AG09319 (cell line): ENCODE measurements at places on chromosomes 5 and 9.

DNA sequence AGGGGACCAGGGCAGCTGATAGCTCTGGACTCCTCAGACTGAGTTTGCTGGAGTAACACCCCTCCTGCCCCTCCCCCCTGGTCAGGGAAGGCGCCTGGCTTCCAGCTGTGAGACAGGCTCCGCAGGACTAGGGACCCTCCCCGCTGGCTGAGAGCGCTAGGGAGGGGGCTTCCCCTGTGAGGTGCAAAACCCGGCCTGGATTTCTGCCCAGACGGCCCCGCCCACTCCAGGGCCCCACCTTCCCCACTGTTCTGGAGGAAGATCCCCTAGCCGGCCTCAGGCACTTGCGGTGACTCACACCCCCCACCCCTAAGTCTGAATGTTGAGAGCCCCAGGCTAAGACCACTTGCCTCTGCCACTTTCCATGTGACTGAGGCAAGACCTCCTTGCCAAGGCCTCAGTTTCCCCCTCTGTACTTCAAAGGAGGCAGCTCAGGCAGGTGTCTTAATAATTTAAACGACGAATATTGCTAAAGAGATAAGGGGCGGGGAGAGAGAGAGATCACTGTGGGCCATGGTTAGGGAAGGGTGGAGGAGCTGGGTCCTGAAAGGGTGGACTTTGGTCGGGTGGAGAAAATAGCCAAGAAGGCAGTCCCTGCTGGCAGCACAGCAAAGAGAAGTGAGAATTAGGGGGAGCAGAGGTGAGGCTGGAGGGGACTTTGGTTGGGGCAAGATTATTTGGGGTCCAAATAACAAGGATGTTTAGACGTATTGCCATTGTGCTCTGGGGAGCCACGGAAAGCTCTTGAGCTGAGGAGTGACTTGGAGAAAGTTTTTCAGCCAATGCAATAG, 1.0 kb upstream of the DAB2IP start:
- DNase-seq, result no peak

GRCh38 chr9:3809724-3810123, 283.9 kb upstream of the RFX3 start:
- DNase-seq, result no peak

- no peak for DNase-seq
Measured at GRCh38 chr5:106699198-106699597, 971.5 kb downstream of the EFNA5 start.

DNA sequence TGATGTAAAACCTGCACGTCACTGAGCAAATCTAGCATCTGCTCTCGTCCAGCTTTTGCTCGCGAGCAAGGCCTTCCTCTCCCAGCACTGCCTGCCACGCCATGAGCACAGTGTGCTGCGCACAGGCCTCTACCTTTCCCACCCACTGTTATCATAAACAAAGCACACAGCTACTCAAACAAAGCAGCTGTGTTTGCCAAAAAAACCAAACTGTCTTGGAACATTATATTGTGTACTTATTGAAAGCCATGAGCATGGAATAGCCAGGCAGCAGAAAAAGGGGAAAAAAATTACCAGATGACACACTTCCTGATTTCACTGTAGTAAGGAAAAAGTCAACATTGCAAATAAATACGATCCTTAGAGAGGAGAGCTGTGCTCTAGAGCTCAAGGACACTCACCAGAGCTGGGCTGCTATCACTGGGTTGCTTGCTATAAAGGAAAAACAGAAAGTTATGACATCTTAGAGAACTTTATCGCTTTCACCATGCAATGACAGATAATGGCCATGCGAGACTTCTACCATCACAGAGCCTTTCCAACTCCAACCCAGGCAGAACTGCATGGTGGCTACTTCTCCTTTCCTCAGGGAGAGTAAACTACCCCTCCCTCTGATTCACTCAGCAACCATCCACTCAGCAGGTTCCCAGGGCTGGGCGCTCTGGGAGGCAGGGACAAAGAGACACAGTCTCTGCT, 69.6 kb downstream of the EPB41L4B start:
- DNase-seq, result no peak

DNA sequence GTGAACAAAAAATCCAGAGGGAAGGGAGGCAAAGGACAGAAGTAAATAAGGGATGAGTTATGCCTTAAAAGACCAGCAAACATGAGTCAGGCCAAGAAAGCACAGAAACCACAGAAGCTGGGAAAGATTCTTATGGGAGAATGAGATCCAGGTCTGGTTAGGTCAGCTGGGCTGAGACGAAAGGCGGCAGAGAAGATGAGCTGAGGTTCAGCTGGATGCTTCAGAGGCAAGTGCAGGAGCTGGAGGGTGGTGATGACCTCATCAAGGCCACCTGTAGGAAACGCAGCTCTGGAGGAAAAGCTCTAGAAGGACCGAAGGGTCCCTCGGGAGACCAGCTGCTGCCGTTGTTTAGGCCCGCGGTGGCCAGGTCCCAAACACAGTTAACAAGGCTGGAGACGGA, 152.0 kb downstream of the MYO10 start:
- DNase-seq, result no peak

DNA sequence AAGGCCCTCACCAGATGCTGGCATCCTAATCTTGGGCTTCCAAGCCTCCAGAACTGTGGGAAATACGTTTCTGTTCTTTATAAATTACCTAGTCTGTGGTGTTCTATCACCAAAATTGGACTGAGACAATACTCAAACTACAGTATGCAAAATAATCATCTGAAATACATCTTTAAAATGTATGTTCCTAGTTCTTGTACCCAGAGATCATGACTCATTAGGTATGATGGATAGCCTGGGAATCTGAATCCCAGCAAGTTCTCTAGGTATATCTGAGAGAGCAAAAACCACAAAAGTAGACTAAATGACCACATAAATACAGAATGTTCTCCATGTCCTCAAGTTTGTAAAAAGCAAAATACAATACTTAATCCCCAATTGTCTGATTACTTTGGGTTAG, 166.3 kb downstream of the YIPF5 start:
- DNase-seq, result no peak

DNA sequence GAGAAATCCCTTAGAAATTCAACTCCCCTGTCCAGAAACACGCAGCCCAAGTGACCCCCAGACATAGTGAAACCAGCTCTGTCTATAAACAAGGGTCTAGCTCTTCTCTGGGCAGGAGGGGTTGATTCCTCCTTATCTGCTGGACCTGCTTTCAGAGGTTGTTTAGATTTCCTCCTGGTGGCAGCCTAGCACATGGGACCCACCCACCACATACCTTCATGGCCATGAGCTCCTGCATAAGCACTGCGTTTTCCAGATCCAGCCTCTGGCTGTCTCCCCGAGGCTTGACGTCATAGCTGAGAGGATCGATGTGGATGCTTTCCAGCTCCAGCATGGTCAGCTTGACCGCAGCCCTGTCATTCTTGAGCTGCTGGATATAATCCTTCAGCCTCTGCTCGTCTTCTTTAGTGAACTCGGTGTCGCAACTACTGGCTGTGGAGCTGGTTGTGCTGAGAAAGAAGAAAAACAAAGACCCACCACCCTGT, 77.0 kb downstream of the DCP2 start:
- DNase-seq, result no peak

GRCh38 chr5:43140286-43140685, 19.6 kb downstream of the ZNF131 start:
- no peak for DNase-seq

DNA sequence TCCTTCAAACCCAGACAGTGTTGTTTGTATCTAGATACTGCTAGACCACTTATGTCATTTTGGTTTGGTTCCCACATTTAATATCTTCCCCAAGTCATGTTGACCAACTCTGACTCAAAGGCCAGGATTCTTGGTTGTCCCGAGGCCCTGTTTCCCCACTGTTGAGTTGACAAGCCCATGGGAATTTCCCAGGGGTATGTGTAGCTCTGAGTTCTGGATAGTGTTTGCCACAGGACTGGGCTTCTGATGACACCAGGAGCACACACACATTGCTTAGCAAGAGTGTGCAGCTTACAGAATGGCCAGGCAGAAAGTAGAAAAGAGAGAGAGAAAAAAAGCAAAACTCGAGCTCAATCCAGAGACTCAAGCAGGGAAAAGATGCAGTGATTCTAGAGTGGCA, 214.4 kb downstream of the NXNL2 start:
- no peak for DNase-seq

DNA sequence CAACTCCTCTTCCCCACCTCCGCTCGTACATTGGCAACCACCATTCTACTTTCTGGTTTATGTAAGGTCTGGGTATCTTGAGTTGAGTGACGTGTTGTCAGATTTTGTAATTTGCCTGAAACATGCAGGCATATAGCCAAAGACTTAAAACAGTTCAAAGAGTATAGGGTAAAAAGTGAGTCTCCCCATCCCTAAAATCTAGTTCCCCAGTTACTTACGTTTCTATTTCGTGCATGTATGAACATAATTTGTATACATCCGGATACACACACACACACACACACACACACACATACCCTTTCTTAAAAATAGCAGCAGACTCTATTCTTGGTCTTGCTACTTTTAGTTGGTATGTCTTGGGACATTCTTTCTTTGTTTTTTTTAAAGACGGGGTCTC, 915 bp downstream of the HSDL2 start:
- DNase-seq, result no peak

- no peak for DNase-seq
Measured at GRCh38 chr5:16855485-16855884, 80.6 kb downstream of the MYO10 start.

DNA sequence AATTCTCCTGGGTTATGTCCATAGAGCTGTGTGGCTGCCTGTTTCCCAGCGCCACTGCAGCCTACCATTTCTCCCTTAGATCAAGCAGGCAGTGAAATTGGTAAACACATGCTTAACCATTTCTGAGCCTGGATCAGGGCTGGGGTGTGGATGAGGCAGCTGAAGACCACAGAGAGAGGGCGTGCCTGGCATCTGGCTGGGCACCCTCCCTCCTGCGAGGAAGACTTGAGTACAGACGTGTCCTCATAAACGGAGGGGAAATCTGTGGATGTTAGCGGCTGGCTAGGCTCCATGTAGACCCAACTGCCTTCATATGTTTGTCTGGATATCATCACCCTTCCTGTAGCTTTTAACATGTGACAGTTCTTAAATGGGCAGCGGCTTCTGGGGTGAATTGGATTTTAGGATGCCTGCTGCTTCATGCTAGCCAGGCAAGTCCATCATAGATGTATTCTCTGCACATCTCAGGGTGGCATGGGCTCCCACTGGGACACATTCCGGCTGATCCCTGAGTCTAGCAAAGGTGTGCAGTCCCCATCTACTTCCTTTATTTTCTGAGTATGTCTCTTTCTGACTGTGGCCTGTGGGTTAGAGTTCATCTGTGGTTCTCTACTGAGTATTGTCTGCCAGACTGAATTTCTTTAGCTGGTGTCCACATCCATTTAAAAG, 11.0 kb downstream of the RGS3 start:
- no peak for DNase-seq

- DNase-seq, result no peak
Measured at GRCh38 chr9:107093365-107094060, 189.6 kb upstream of the RAD23B start.

GRCh38 chr5:34867660-34868059, 28.7 kb downstream of the TTC23L start:
- no peak for DNase-seq

GRCh38 chr9:31005086-31005665, 1379.3 kb upstream of the ACO1 start:
- no peak for DNase-seq

DNA sequence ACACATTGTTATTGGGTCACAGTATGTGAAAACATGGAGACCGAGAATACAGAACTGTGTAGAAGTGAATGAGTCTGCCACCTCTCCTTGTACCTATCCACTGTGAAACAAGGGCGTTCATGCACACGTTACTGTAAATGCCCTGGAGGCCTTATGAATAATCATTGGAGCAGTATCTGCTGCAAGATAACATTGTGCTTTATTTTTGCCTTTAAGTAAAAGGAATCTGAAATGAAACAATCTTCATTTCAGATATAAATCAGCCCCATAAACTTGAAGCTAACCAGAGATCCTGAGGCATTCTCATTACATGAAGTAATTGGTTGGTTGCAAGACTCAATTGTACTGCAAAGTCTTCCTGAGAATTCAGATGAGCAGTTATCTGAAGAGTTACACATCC, 419.6 kb downstream of the KDM4C start:
- DNase-seq, result no peak

- DNase-seq, result no peak
Measured at GRCh38 chr5:175821790-175822211, 49.6 kb upstream of the CPLX2 start.

- no peak for DNase-seq
Measured at GRCh38 chr5:123421773-123422172, 1.4 kb downstream of the CEP120 start.

GRCh38 chr9:134226221-134226930, 62.0 kb upstream of the RNU6ATAC start:
- peak; percentile 39 for DNase-seq

DNA sequence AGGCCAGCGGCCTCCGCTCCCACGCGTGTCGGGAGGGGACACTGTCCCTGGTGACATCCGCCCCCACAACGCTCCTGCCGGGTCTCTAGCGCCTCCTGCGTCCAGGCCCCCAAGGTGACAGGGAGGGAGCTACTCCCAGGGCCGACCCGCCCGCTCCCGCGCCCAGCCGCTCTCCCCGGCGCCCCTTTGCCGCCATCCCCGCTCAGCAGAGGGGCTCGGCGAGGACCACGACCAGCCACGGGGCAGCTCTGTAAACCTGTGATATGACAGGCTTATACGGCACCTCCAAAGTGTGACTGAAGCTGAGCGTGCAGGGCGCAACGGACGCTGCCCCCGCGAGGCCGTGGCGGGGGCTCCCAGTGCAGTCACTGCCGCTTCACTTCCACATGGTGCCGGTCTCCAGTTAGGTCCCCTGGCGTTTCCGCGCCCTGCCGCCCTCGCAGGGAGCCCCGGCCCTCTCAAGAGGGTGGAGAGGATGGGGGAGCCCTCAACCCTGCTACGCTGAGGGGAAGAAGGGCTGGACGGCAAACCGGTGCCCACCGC, 978 bp upstream of the ADCY2 start:
- DNase-seq, result no peak

DNA sequence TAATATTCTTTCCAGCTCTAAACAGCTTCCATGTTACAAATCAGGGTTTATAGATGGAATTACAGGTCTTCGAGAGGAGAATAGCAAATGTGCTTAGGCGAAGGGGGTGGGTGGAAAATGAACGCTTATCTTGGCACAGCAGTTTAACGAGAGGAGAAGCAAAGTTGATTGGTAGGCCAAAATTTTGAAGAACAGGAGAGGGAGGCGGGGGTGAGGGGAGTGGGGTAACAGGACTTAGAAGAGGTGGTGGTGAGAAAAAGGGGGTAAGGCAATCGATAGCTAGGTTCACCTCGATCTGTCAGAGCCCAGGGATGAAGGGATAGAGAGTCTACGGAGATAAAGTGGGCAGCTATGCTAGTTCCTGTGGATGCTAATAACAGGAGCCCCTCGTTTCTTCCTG, 764 bp downstream of the ANKRA2 start:
- no peak for DNase-seq

GRCh38 chr9:114050646-114051045, 27.5 kb downstream of the AMBP start:
- DNase-seq, result no peak

GRCh38 chr9:113468716-113469448, 5.4 kb downstream of the RGS3 start:
- no peak for DNase-seq
